Left lobe of liver (tissue), 2 donors: ENCODE measurements at places on chromosomes 4 and X. TPM values are rescaled to one million over a fixed set of nuclear protein-coding genes. Genes with fewer than 3 reads are reported as not detected.

- DNase-seq: no peak
Observed at GRCh38 chrX:82218361-82218760, 1016.5 kb downstream of the SH3BGRL start.

- no peak for DNase-seq
Observed at GRCh38 chr4:183912585-183912984, 7.5 kb downstream of the STOX2 start.

GRCh38 chrX:120238933-120239332 lies 11.7 kb upstream of the ZBTB33 start:
- no peak for DNase-seq

DNA sequence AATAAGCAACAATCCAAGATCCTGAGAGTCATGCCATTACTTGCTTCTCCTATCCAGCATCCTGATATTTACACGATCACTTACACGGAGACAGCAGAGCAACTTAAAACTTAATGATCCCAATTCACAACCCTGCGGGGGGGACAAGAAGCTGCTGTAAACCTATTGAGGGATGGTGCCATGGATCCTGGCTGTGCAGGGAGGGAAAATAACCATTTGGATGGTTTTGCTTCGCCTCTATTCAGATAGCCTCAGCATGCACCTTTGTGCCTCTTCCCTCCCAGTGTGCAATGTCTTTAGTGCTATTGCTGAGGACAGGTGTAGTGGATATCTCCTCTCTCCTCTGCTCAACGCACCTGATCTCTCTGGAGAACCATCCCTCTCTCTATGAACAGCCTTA lies 89.7 kb upstream of the PPARGC1A start:
- no peak for DNase-seq

GRCh38 chr4:172048666-172049065 lies 235.5 kb downstream of the GALNTL6 start:
- no peak for DNase-seq

DNA sequence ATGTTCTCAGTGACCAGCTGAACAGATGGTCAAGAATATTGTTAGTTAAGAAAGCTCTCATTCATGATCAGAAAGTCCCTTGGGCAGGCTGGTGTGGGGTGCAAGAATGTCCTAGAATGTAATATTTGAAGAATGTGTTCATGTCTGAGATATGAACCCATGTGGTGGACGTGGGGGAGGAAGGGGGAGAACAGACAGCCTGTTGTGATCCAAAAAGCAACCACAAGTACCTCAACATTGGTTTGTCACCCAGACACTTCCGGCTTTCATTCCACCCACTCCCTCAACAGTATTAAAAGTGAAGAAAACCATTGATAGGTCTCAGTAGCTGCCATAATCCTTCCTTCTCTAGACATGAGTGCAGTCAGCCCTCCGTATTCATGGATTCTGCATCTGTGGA lies 82.2 kb downstream of the MAML3 start:
- no peak for DNase-seq

DNA sequence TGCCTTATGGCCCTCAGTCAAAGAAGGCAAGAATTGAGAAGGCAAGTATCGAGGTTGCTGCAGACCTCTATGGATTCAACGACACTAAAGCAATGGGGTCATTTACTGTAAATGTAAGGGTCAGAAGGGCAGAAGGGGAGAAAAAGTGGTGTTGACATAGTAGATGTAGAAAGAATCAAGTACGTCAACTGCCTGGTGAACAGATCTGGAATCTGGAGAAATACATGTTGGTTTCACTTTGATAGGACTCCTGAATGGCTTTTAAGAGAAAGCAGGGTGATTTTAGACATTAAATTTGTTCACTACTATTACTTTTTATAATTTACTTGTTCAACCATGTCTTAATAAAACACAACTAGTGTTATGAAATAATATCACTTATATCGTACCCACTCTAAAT lies 81.3 kb upstream of the FSTL5 start:
- DNase-seq: no peak

DNA sequence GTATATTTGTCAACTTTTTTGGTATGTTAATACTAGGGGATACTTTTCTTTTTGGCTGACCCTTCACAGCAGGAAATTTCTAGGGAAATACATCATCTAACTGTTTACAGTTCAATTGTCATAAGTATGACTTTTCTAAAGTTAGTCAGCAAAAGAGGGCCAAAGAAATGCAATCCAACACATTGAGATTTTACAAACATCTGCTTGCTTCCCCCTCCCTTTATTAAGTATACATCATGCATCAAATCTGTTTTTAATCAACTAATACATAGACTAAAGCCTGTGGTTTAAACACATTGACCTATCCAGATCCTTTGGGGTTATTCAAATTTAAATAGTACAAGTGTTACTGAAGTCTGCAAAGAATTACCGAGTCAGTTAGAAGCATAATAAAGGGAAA lies 93.9 kb downstream of the MID1 start:
- DNase-seq: no peak

- no peak for DNase-seq
Observed at GRCh38 chr4:83114576-83114975, at the start of gene PLAC8. PLAC8 (minus strand) TSS chr4:83114729; CDS start chr4:83107921, 6,808 bp downstream.

DNA sequence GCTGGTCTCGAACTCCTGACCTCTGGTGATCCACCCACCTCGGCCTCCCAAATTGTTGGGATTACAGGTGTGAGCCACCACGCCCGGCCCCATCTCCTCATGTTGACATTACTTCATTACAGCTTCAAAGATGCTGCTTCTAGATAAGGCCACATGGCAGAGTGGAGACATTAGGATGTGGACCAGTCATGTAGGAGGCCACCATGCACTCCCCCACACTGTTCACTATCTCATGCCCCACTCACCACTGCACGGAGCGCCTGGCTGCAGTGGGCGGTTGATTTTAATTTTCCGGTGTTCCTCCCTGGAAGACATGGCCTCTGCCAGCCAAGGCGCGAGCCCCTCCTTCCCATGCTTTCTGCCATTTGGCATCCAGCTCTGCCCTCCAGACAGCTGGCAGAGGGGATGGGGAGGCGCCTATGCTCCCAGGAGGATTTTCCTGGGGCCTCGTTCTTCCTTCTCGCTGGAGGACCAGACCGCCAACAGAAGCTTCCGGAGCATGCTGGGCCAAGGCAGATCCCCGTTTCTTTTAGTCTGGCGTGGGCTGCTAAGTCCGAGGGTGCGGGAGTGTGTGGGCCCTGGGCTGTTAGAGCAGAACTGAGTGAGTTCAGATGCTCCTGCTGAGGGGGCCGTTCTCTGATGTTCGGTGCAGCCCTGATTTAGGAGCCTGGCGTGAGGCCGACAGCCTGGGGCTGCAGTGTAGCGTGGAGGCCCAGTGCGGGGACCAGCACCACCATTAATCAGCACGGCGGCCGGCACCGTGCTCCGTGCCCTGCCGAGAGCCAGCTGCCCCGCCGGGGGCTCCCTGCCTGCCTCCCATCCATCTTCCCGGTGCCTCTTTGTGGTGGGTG lies 93.1 kb downstream of the SORCS2 start:
- no peak for DNase-seq

GRCh38 chrX:140510306-140510676 lies 5.4 kb upstream of the SOX3 start:
- no peak for DNase-seq

DNA sequence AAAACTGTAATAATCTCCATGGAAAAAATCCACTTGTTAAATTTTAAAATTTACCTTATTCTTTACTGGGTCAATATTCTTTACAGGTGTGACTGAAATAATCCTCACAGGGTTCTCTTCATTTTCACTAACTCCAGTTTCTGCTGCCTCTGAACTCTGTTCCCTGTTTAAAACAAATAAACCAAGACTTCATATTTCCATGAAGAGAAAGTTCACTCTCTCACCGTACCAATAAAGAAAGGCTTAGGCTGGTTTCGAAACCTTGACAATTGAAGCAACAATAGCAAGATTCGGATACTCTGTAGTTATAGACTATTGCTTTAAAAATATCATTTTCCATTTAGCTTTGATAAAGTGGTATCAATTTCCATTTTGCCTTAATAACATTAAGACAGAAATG lies 135.8 kb downstream of the PDS5A start:
- DNase-seq: no peak

GRCh38 chrX:11558972-11559371 lies 106.7 kb downstream of the ARHGAP6 start:
- no peak for DNase-seq

DNA sequence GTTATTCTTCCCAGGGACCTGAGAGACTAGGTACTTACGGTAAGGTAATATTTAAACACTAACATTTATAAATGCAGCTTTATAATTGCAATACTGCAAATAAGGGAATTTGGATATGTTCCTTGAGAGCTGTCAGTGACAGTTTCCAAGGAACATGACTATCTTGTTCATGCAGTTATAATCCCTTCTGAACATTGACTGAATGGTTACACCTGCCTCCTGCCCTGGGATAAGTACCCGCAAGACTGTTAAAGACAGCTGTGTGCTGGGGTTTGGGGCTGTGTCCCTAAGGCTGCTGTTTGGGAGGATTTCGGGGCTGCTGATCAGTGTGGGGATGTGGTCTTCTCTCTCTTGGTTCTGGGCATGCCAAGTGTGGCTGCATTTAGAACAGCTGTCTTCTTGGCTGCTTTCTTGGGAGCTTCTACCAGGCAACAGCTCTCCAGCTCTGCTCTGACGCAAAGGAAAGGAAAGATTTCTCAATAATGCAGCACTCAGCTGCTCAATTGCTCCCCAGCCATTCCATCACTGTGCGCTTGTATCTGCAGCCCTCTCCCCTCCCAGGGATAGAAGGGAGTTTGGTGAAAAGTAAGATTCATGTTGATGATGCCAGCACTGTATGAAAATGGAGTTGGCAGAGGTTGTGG lies 298.8 kb upstream of the TAPT1 start:
- no peak for DNase-seq

DNA sequence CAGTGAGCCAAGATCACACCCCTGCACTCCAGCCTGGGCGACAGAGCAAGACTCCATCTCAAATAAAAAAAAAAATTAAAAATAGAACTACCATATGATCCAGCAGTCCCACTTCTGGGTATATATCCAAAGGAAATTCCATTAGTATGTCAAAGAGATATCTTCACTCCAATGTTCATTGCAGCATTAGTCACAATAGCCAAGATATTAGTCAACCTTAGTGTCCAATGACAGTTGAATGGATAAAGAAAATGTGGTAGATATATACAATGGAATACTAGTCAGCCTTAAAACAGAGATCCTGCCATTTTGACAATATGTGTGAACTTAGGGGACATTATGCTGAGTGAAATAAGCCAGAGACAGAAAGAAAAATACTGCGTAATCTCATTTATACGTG lies 49.4 kb downstream of the C4orf46 start:
- no peak for DNase-seq

- DNase-seq: no peak
Observed at GRCh38 chr4:81756973-81757372, 285.3 kb upstream of the RASGEF1B start.

DNA sequence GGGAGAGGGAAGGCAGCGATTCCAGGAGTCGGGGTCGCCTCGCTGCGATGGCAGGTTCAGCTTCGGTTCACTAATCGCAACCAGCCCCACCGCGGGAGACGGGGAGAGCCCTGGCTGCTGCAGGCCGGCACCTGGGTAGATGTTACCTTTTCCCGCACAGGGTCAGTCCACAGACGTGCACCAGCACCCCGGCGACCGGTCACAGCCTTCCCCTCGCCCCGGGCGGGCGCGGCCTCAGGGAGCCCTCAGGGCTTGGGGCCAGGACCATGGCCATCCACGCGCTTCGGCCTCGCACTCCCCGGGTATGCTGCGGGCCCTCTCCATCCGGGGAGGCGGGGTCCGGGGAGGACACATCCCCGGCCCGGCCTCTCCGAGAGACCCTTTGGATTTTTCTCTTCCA lies 26.1 kb upstream of the EXOC1L start:
- DNase-seq: no peak

- DNase-seq: no peak
Observed at GRCh38 chr4:109254845-109255244, 47.6 kb downstream of the COL25A1 start.

DNA sequence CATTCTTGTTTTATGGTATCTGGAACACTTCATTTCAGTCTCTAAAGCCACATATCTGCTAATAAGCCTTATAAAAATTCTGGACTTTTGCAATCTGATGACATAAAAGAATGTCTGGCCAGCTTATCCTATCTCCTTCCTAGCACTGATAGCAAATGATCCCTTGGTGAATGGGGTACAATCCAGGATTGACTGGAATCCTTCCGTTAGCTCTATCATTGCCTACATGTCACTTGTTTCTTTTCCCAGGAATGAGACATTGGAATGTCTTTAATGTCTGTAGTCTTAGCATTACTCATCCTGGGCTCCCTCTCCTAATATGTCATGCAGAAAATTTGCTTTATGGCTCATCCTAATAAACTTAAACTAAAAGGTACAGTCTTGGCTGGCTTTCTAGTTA lies 14.8 kb upstream of the PABPC4L start:
- no peak for DNase-seq

FRG2 gene
- not detected for total RNA-seq

SNCA gene
- total RNA-seq: 0.20 TPM

EPGN gene
- not detected for total RNA-seq

SMIM31 gene
- not detected for total RNA-seq

BRS3 gene
- not detected for total RNA-seq

MGAT4D gene
- total RNA-seq: not detected

TLL1 gene
- total RNA-seq: 0.75 TPM

ATP1B4 gene
- total RNA-seq: not detected

ZMAT1 gene
- 2.5 TPM for total RNA-seq
